ENCODE measurements at places on chromosomes 11 and 22.

- DNase-seq: no peak
Observed at GRCh38 chr22:37033605-37034430, 14.3 kb downstream of the MPST start.

DNA sequence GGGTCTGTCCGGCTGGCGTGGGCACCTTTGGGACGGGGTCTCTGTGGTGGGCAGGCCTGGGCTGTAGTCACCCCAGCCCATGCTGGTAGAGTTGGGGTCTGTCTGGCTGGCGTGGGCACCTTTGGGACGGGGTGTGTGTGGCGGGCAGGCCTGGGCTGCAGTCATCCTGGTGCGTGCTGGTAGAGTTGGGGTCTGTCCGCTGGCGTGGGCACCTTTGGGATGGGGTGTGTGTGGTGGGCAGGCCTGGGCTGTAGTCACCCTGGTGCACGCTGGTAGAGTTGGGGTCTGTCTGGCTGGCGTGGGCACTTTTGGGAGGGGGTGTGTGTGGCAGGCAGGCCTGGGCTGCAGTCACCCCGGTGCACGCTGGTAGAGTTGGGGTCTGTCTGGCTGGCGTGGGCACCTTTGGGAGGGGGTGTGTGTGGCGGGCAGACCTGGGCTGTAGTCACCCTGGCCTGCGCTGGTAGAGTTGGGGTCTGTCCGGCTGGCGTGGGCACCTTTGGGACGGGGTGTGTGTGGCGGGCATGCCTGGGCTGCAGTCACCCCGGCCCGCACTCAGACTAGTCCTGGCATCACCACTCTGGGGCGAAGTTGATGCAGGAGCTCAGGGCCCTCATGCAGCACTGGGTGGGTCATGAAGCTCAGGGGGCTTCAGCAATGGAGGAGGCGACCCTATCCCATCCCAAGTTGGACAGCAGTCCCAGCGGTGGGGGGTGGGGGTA, 19.3 kb downstream of the PRR33 start:
- no peak for DNase-seq

DNA sequence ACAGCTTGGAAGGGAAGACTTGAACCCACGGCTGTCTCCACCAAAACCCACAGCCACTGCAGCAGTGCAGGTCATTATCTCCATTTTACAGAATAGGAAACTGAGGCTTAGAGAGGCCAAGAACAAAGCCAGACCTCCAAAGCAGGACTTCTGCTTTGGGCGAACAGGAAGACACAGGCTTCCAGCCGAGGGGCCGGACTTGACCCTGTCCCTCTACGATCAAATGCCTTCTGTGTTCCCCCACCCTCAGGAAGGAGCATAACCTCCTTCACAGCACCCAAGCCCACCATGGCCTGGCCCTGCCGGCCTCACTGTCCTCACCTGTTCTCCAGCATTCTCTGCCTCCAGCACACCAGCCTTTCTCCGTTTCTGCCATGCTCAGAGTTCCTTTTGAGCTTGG, 15.8 kb downstream of the IGLL1 start:
- no peak for DNase-seq

DNA sequence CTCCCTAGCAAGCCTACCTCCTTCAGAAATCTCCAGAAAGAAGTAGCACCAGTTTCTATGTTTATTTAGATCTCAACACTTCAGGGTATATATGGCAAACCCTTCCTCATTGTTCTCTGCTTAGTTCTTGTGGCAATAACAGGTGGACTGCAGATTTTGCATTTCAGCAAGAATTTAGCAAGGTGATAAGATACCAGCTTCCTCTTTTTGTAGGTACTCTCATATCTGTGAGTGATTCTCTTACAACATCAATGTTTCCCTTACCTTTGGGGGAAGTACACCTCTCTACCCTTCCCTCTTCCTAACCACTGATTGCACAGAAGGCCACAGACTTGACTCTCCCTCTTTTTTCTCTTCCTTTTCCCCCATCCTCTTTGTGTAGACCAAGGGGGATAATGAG, 230.9 kb upstream of the SESN3 start:
- no peak for DNase-seq

DNA sequence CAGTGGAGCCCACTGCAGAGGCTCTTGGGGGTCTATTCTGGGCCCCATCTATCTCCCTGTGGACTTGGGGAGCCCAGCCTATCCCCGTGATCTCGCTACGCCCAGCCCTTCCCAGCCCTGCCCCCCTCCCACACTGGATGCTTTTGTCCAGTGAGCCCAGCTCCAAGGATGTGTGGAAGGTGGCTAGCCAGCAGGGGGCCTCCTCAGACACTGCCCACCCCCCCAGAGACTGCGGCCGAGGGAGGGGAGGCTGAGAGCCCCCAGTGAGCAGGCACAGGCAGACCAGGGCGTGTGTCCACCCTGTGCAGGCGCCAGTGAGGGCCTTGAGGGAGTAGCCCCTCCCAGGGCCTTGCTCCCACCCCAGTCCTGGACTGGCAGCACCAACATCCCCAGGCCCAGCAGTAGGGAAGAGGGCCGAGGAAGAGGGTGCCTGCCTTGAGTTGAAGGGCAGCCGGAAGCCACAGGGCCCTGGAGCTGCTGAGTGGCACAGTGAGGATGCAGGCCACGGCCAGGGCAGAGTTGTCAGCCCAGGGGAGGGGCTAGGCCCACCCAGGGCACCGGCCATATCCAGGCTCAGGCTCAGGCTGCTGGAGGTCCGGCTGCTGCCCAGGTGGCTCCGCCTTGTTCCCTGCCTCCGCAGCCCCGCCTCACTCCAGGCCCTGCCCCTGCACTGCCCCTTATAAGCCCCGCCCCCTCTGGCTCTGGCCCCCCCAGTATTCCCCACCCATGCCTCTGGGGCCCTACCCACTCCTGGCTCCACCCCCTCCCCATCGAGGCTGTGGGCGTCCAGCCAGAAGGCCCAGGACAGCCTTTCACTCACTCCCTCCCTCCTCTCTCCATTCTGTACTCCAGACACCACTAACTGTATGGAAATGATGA, 28.0 kb downstream of the MOB2 start:
- no peak for DNase-seq

DNA sequence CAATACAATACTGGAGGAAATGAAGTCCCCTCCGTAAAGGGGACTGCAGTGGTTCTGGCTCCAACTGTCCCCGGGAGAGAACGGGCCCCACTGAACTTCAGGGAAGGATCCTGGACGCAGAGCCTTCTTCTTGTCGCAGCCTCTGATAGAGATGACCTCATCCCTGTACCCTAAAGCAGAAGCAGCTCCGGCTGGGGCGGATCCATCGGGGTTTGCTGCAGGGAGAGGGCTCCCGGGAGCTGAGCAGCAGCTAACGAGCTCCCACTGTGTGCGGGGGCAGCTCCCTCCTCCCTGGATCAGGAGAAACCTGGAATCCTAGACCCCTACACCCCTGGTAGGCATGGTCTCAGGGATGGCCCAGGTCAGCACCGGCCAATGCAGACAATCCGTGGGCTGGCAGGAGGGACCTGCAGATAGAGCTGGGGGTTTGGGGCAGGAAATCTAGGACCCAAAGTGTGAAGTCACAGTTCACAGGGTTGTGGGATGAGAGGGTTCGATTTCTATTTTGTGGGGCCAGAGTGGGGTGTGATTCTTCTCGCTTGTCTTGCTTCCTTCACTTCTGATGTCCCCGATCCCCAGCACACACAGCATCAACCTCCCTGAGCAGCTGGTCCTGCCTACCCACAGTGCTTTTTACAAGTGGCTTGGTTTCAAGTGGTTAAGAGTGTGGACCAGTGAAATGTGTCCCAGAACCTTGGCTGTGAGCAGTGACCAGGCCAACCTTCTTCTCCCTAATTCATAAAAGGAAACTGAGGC, 12.9 kb downstream of the KIAA0930 start:
- no peak for DNase-seq

- no peak for DNase-seq
Observed at GRCh38 chr11:61716478-61717285, 35.8 kb upstream of the MYRF start.

Measured in activated CD8-positive, alpha-beta memory T cell treated with anti-CD3 and anti-CD28 coated beads for 1 hour (primary cell).